ENCODE measurements at places on chromosomes 7 and 10. TPM values are rescaled to one million over a fixed set of nuclear protein-coding genes. Genes with fewer than 3 reads are reported as not detected.

The NPC1L1 gene
- 0.19 TPM for total RNA-seq

- no peak overlapping the region for H3K4me3 ChIP-seq
- no peaks in the 10 kb centered on the region for H3K4me1 ChIP-seq
- peaks cover 77% of the 10 kb centered on the region for H3K27me3 ChIP-seq
Observed at GRCh38 chr7:158353606-158354570, 233.7 kb downstream of the PTPRN2 start.

DNA sequence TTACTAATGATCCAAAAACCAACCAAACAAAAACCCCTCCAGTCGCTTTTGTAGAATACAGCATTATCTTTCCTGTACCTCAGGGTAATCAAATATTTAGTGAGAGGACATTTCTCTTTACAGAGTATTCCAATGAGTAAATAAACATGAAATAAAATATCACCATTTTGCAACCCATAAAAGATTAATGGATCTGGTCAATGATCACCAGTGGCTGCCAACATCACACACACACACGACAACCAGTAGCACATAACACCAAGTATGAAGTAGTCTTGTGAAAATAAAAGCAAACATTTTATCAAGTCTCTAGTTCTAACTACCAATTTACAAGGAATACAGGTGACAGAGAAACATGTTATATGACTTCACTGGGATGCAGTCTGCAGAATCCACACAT, 188.6 kb upstream of the IMMP2L start:
- H3K27ac ChIP-seq = no peak overlapping the region
- no peak overlapping the region for H3K4me3 ChIP-seq
- DNase-seq = no peak
- H3K27me3 ChIP-seq = no peaks in the 10 kb centered on the region

GRCh38 chr7:132577206-132578049, 1.2 kb upstream of the PLXNA4 start:
- H3K4me3 ChIP-seq = peak overlapping the region; percentile 79
- H3K36me3 ChIP-seq = no peaks in the 10 kb centered on the region
- H3K27ac ChIP-seq = peak overlapping the region; percentile 67
- H3K4me1 ChIP-seq = peaks cover 46% of the 10 kb centered on the region
- peak; percentile 84 for DNase-seq

The CHCHD3 gene
- total RNA-seq = 209 TPM

DNA sequence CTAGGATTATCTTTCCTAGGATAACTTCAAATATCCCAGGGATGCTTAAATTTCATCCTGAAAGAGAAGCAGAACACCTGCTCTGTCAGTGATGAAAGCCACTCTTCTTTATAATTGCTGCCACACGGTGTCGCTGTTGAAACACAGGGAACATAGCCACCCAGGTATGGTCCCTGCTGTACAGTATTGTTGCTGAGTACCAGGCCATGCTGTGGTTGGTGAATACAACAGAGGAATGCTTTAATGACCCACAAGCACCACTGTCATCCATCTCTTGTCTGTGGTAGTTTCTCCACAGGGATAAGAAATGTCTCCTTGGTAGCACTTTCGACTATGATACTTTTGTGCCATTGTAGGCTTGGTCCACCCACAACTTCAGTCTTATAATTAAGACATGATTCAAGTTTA, 70.6 kb upstream of the STARD3NL start:
- no peaks in the 10 kb centered on the region for H3K27me3 ChIP-seq
- no peak overlapping the region for H3K4me3 ChIP-seq
- H3K27ac ChIP-seq = no peak overlapping the region
- H3K4me1 ChIP-seq = no peaks in the 10 kb centered on the region

The CPA1 gene
- total RNA-seq = not detected

The PRR15 gene
- not detected for total RNA-seq

The GPNMB gene
- 288 TPM for total RNA-seq

- no peak for DNase-seq
- no peak overlapping the region for H3K4me3 ChIP-seq
- H3K27ac ChIP-seq = no peak overlapping the region
- H3K4me1 ChIP-seq = no peaks in the 10 kb centered on the region
- no peaks in the 10 kb centered on the region for H3K36me3 ChIP-seq
Observed at GRCh38 chr10:49335364-49335972, 36.5 kb downstream of the C10orf71 start.

DNA sequence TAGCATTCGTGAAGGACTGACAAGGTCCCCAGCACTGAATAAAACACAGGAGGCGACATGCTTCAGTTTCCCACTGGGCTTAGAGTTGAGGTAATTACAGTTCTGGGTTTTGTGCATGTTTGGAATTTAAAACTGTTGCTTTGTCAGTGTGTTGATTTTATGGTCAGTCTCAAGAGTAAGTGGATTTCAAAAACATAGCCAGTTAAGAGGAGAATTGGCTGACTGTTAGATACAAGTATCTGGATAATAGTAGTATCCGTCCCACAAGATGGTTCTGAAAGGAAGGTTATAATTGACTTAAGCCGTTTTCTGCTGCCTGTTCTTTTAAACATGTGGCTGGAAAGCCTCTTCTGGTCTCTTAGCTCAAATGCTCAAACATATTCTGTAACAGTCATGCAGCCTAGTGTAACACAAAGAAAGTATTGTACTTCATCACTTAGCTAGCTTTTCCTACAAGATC, 170.9 kb downstream of the POLR1F start:
- H3K36me3 ChIP-seq = no peaks in the 10 kb centered on the region
- H3K27me3 ChIP-seq = no peaks in the 10 kb centered on the region
- H3K27ac ChIP-seq = peak overlapping the region; percentile 54
- DNase-seq = no peak

DNA sequence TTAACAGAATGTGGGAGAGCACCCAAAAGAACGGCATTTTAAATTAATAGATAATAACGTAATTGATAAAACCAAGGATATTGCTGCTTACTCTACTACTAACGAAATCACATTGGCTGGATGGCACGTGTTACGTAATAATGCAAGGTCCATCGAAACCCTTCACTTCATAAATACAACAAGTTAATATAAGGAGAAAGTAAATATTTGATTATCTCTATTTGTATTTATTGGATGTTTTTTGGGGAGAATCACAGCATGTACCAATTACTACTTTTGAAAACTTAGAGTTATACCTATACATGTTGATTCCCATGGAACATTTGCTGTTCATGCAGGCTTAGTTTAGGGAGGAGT, 1.6 kb downstream of the PRKG1 start:
- H3K27me3 ChIP-seq = peaks cover 18% of the 10 kb centered on the region
- DNase-seq = no peak
- H3K4me1 ChIP-seq = peaks cover 78% of the 10 kb centered on the region
- H3K36me3 ChIP-seq = no peaks in the 10 kb centered on the region

DNA sequence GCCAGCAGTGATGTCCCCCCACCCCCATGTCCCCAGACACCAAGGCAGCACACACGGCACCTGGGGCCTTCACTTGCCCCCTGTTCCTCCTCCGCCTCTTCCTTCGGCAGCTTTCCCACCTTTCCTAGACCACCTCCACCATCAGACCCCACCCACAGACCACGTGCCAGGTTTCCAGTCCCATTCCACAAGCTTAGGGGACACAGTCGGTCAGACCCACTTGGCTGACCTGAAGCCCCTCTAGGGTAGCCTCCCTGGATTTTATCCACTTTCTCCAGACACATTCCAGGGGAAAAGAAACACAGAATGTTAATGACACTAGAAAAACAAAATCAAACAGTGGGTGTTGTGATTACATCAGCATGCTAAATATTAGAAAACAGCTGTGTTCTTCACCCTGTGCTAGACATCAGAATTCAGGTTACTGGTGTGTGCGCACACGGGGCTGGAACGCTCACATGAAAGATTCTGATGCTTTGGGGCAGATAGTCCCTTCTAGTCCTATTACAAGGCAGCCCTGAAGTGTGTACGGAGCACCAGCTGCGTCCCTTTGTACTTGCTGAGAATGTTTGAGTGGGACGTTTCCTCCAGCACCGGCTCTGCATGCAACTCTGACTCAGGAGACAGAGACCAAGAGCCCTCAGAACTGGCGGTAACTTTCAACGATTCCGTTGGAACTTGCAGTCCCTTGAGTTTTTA, 75.5 kb upstream of the PPP2R2D start:
- no peaks in the 10 kb centered on the region for H3K36me3 ChIP-seq
- peaks cover 70% of the 10 kb centered on the region for H3K27me3 ChIP-seq
- H3K4me3 ChIP-seq = no peak overlapping the region
- no peak for DNase-seq
- H3K4me1 ChIP-seq = no peaks in the 10 kb centered on the region

GRCh38 chr7:121195874-121196273, 132.9 kb upstream of the WNT16 start:
- H3K27me3 ChIP-seq = no peaks in the 10 kb centered on the region
- H3K36me3 ChIP-seq = no peaks in the 10 kb centered on the region
- peaks cover 39% of the 10 kb centered on the region for H3K4me1 ChIP-seq
- DNase-seq = no peak
- H3K27ac ChIP-seq = no peak overlapping the region

The ITPRID1 gene
- not detected for total RNA-seq

DNA sequence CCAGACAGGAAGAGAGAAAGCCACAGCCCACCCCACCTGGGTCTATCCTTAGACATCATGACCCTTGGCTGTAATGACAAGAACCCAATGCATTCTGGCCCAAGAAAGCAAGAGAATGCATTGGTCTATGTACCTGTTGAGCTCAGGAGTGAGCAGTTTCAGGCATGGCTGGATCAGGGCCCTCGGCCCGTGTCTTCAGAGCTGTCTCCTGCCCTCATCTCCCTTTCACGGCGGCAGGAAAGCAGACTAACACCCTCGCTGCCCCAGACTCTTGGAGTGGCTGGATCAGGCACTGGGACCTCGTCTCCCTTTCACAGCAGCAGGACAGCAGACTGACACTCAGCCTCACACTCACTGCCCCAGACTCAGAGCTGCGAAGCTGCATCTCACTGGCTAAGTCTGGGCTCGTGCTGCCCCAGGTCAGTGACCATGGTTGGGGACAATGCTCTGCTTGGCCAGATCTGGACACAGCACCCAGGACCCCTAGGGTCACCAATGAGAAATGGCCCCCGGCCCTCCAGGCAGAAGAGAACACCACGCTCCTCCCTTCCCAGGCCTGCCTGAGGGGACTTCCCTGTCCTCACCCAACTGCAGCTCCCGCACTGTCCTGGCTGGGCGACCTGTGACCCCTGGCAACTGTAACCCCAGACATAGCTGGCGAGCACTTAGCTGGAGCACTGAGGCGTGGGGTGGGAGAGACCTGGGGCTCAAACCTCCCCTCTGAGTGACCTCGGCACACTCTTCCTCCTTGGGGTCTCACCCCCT, 12.9 kb upstream of the PDGFA start:
- H3K27ac ChIP-seq = no peak overlapping the region
- H3K4me3 ChIP-seq = no peak overlapping the region
- no peak for DNase-seq
- H3K4me1 ChIP-seq = peaks cover under 1% of the 10 kb centered on the region
- H3K36me3 ChIP-seq = no peaks in the 10 kb centered on the region

DNA sequence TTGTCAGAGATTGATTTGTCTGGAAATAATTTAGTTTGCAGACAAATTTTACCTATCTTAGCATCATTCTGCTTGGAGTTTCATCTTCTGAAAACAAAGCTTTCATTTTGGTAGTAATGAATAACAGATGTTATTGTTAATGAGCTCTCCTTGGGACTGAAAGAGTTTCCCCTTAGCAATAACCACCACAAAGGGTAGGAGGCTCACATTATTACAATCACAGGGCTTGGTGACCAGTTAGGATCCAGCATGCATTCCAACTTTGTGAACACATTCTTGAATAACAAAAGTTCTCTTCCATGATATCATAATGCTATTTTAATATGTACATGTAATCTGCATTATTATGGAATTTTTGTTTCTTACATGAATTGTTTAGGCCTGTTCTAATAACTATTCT, 148.8 kb upstream of the VWC2 start:
- H3K4me3 ChIP-seq = no peak overlapping the region
- no peak for DNase-seq
- peak overlapping the region; percentile 62 for H3K27ac ChIP-seq
- peaks cover 38% of the 10 kb centered on the region for H3K4me1 ChIP-seq
- H3K36me3 ChIP-seq = no peaks in the 10 kb centered on the region

GRCh38 chr10:111973306-111973705, 210.3 kb downstream of the GPAM start:
- no peaks in the 10 kb centered on the region for H3K4me1 ChIP-seq
- DNase-seq = no peak
- no peaks in the 10 kb centered on the region for H3K36me3 ChIP-seq
- no peak overlapping the region for H3K27ac ChIP-seq
- no peak overlapping the region for H3K4me3 ChIP-seq
- no peaks in the 10 kb centered on the region for H3K27me3 ChIP-seq

DNA sequence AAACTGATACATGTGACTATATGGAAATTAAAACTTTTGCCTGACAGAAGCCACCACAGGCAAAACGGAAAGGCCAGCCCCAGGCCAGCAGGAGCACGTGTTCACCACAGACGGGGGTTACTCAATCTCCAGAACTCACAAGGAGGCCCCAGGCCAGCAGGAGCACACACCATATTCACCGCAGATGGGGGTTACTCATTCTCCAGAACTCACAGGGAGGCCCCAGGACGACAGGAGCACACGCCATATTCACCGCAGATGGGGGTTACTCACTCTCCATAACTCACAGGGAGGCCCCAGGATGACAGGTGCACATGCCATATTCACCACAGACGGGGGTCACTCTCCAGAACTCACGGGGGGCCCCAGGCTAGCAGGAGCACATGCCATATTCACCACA, 61.5 kb downstream of the NKX6-2 start:
- H3K4me1 ChIP-seq = no peaks in the 10 kb centered on the region
- no peaks in the 10 kb centered on the region for H3K27me3 ChIP-seq
- no peak for DNase-seq
- no peak overlapping the region for H3K27ac ChIP-seq

GRCh38 chr10:125886914-125887512, 5.9 kb upstream of the DHX32 start:
- DNase-seq = no peak
- no peaks in the 10 kb centered on the region for H3K27me3 ChIP-seq
- peaks cover 60% of the 10 kb centered on the region for H3K4me1 ChIP-seq

GRCh38 chr10:33631991-33632390, 297.5 kb upstream of the NRP1 start:
- no peak for DNase-seq
- H3K36me3 ChIP-seq = no peaks in the 10 kb centered on the region
- no peaks in the 10 kb centered on the region for H3K4me1 ChIP-seq
- H3K27ac ChIP-seq = no peak overlapping the region
- no peak overlapping the region for H3K4me3 ChIP-seq
- H3K27me3 ChIP-seq = no peaks in the 10 kb centered on the region

The MINDY4 gene
- total RNA-seq = 3.8 TPM

The KLF14 gene
- 0.11 TPM for total RNA-seq

GRCh38 chr10:126373147-126373546, 15.1 kb downstream of the ADAM12 start:
- H3K4me1 ChIP-seq = no peaks in the 10 kb centered on the region
- no peak overlapping the region for H3K4me3 ChIP-seq
- no peak for DNase-seq
- H3K27ac ChIP-seq = no peak overlapping the region
- H3K36me3 ChIP-seq = no peaks in the 10 kb centered on the region

DNA sequence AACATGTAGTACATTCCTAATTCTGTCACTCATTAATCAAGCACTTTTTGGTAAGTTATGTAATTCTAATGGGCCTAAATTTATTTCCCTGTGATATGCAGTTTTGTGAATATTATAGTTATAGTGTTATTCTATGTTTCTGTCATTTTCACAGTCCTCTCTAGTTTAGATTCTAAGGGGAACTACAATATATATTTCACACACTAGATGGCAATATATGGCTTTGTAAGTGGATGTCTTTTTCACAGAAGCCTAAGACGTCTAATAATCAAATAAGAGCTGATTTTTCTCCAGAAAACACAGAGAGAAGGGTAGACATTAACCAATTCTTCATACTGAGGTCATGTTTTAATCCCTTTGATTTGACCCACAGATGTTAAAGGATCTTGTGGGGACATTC, 18.0 kb downstream of the RNLS start:
- no peaks in the 10 kb centered on the region for H3K4me1 ChIP-seq
- DNase-seq = no peak
- H3K36me3 ChIP-seq = no peaks in the 10 kb centered on the region
- H3K4me3 ChIP-seq = no peak overlapping the region

Measured in left ventricle myocardium inferior (tissue), 1 donor.